ENCODE measurements at places on chromosomes 2 and 18.

DNA sequence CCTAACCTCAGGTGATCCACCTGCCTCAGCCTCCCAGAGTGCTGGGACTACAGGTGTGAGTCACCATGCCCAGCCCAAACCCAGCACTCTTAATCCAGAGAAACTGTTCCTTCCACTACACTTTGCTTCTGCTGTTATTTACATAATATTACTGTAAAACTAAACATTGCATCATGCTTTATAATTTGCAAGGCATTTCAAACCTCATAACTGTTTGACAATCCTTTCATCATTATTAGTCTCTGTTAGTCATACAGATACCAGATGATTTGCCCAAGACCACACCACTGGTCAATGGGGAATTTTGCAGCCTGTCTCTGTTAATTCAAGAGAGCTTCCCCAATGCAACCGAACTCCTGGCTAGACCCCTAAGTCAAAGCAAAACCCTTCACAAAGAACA is 338.3 kb downstream of the ALK start:
- DNase-seq = no peak

DNA sequence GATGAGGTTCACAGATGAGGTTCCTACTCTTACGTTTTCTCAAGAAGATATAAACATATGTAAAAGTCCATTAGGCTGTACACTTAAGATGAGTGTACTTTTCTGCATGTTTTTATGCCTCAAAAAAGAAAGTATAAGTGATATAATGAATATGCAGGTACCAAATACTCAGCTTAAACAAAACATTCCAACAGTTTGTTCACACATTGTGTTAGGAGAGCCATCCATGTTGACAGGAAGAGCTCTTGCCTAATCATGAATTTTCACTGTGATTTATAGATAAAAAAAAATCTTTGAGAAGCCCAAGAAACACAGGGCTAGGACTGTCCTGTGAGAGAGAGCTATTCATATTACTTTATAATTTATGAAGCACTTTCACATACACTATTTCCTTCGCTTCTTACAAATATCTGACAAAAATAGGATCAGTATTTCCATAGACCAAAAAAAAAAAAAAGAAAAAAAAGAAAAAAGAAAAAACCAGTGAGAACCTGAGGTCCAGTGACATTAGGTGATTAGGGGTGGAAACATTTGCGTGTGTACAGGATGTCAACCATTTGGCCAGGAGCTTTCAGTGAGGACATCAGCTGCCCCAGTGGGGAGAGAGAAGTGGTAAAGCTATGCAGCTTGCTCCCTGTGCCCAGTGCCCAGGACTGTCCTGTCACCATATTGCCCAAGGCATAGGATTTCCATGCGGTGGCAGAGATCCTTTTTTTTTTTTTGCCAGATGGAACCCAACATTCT is 38.7 kb downstream of the BUB1 start:
- DNase-seq = no peak

DNA sequence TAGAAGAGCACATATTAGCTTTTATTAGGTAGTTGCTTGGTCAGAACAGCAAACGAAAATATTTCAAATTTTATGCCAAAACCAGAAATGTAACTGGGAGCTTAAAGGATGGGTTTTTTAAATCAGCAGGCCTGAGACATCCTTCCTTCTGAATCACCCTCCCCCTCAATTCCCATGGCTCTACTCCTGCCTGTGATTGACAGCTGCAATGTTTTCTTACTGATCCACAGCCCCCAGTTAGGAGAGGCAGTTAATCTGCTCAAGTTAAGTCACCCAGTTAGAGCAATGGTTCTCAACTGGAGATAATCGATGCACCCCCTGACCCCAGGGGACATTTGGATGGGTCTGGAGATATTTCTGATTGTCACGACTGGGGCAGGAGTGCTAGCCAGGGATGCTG is 24.9 kb downstream of the KCTD18 start:
- no peak for DNase-seq

DNA sequence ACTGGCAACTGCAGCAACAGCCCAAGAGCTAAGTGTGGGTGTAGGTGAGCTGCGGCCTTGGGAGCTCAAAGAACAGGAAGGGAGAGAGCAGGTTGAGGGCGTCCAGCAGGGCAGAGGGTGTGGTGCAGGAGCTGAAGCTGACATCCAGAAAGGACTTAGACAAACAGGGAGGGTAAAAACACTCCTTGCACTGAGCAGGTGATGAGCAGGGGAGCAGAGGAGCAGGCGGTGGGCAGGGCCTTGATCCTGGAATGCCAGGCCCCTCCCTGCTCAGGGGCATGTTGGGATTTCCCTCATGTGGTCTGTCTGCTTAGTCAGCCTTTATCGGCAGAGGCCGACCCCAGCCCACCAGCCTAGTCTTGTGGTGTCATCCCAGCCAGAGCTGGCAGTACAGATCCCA is 63.6 kb downstream of the VSNL1 start:
- no peak for DNase-seq

- DNase-seq = no peak
These were observed 14.2 kb upstream of the CXCR4 start for GRCh38 chr2:136131961-136132824.

GRCh38 chr18:45253056-45253565 is 362.2 kb upstream of the SLC14A2 start:
- DNase-seq = no peak

GRCh38 chr2:98122524-98122923 is 35.6 kb downstream of the VWA3B start:
- no peak for DNase-seq

DNA sequence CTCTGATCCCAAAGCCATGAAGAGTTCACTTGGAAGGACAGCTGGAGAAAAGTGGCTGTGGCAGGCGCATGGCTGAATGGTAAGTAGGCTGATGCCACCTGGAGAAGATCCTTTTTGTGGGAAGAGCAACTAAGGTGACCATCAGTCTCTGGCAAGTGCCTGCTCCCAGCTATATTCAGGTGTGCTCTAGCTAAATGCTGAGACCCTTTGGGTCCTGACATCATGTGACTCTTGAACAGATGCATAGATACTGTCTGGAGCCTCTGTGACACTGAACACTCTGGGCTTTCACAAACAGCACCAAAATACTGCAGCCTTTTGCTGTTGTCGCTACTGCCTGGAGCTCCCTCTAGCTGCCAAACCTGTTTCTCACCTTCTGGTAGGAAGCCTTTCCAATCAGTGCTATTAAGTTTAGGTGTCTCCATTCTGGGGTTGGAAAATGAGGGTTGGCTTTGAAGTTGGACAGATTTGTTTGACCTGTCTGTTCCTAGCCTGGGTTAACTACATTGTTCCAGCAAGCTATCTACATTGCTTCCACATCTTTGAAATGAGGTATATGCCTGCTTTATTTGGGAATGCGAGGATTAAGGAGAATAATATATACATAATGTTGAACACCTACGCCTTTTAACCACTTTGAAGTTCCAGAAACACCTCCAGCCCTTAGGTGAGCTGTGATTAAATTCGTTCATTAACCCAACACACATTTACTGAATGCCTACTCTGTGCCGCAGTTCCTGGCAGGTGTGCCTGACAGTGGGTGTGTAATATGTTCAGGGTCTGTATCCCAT is 3.1 kb downstream of the EGR4 start:
- DNase-seq = peak; percentile 85

GRCh38 chr2:85594715-85595300 is 737 bp upstream of the RNF181 start:
- DNase-seq = no peak

- DNase-seq = no peak
These were observed 42.8 kb downstream of the TRAPPC12 start for GRCh38 chr2:3422161-3422779.

GRCh38 chr2:11357428-11357972 is 13.1 kb upstream of the ROCK2 start:
- DNase-seq = no peak

DNA sequence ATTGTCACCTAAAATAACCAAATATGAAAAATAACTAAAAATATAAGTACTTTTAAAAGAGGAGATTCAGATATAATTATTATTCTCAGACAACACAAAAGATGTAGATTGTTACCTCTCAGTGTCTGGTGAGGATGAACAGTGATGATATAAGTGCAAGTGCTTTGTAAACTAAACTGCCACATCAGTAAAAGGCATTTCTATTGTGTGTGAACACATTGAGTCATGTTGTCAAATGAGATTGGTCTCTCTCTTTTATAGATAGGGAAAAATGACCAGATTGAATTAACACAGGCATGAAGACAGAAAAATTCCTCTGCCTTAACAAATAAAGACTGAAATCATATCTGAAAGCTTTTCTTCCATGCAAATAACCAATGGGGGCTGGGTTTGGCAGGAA is 182.4 kb upstream of the TMEFF2 start:
- DNase-seq = no peak

DNA sequence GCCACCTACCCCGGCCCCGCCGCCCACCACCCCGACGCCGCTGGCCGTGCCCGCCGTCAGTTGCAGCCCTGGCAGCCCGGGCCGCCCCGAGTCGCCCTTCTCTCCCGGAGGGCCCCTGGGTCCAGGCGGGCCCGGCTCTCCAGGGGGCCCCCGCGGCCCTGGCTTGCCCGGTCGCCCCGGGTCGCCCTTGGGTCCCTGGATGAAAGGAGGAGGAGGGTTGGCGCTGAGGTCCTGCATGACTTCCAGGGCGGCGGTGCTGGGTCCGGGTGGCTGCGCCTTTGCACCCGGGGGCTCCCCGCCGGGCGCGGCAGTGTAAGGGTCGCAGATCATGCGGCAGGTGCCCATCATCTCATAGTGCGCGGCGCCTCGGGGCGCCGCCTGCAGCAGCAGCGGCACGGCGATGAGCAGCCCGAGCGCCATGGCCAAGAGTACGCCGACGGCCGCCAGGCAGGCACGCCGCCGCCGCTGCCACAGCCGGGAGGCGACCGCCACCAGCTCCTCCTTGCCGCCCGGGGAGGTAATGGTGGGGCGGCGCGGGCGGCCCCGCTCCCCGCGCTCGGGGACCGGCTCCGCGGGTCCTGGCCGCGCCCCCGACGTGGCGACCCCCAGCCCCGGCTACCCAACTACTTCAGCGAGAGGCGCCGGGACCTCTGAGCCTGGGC is 570 bp downstream of the C1QL2 start:
- no peak for DNase-seq

Data from head of caudate nucleus (tissue), 42 donors.